ENCODE measurements at places on chromosomes 11 and 22.
A peak's percentile ranks its signal among the peaks of the same experiment; 100 is the strongest.

GRCh38 chr22:49270595-49271368 lies 556.9 kb downstream of the BRD1 start:
- no peak for DNase-seq

DNA sequence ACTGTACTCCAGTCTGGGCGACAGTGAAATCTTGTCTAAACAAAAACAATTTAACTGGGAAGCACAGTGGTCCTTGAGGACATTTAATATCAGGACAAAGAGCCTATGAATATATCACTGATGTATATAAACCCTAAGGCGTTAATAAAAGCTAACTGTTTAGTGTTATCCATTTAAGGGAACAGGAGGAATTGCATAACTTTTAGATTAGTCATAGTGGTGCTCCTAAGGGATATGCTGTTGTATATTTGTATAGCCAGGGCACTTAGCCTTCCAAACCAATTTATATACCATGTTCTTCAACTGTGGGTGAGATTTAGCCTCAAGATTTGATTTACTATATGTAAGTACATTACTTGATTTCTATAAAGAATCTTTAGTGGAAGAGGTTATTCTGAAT lies 3.0 kb upstream of the CHEK1 start:
- DNase-seq: peak; percentile 48

DNA sequence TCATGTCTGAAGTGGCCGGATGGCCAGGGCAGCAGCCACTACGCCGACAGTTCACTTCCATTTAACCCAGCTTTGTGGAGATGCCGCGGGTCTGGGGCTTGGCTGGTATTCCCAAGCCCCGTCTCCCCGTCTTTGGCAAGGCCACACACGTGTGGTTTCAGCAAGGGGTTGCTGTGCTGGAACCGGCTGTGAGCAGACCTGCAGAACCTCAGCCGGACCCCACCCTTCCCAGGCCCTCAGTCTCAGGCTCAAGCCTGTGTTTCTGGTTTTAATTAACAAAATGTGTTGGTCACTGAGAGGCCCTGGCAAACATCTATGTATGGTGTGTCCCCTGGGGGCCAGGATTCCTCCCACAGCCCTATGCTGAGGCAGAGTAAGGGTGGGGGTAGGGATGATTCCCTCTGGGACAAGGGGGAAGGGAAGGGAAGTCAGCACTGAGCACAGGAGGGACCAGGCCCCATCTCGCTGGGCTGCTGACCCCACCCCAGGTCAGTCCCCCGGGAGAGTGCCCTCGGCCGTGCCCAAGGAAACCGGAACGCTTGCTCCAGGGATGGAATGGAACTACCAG lies 9.3 kb downstream of the OSBPL5 start:
- DNase-seq: peak; percentile 26

DNA sequence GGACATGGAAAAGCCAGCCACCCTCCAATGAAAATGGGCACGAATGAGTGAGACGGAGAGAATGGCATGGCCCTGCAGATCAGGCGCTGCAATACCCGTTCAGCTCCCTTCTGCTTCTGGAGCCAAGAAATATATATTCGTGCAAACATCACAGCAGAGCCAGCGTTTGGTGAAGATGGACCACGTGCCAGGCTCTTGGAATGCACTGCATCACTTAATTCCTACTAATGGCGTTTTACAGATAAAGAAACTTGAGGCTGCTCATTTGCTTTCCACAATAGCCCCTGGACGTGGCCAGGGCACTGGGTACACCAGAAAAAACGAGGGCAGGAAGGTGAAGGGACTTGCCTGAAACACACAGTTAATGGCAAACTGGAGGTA lies 1.6 kb upstream of the FXYD2 start:
- no peak for DNase-seq

DNA sequence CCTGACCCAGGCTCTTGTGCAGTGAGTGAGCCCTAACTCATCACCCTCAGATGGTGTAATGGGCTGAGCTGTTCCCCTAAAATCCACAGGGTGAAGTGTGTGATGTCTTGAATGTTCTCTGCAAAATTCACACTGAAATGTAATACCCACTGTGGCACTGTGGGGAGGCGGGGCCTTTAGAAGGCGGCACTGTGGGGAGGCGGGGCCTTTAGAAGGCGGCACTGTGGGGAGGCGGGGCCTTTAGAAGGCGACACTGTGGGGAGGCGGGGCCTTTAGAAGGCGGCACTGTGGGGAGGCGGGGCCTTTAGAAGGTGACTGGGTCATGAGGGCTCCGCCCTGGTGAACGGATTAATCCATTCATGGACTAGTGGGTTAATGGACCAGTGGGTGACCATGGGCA lies 33.0 kb downstream of the CHID1 start:
- DNase-seq: no peak

Data from HFFc6 (cell line).